Stimulated activated CD4-positive, alpha-beta T cell treated with anti-CD3 and anti-CD28 coated beads, Interleukin-1b, Interleukin-23, amount 100 ng/mL, for 1 hour (primary cell): ENCODE measurements at places on chromosomes 1 and 21.
A peak's percentile ranks its signal among the peaks of the same experiment; 100 is the strongest.

DNA sequence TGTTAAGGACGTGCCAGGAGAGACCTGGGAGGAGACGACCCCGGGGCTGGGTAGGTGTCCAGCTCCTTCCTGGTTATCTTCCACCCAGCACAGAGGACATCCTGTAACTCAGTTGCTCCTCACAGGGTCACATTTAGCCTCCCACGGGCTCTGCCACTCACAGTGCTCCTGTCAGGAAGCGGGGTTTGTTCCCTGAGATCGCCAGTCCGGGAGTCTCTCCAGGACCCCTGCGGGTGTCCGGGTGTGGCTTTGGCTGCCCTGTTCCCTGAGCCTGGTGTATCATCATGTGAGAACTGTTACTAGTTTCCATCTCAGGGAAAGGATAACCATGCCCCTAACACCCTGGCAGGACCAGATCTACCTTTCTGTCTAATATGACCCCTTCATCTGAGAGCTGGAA, 158.2 kb upstream of the RUNX1 start:
- DNase-seq, result no peak

DNA sequence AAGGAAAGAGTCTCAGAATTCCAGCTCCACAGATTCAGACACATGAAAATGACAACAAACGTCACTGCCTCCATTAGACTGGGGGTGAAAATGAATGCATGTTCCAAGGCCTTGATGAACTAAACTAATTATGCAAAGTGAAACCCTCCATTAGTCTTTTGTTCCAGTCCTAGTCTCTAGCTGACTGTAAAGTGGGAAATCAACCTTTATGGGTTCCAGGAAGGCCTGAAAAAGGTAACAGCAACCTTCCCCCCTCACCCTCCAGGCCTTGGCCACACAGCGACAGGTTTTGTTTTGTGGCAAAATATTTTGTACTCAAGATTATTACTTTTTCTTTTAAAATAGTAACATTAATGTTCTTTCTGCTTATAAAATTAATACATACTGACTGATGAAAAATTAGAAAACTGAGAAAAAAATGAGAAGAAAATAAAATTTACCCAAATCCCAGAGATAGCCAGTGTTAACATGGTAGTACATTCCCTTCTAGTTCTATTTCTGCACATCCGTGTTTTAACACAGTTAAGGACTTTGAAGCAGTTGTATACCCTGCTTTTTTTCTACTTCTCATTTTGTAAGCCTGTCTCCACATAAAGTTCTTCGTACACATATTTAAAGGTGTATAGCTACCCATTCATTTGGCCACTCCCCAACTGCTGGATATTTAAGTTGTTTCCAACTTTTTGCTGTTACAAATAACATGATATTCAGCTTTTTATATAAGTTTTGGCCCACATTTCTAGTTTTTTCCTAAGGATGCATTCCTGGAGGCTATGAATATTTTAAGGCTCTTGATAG, 60.9 kb downstream of the CD2 start:
- DNase-seq, result no peak

- no peak for DNase-seq
Observed at GRCh38 chr1:16243215-16243610, 6.2 kb upstream of the CPLANE2 start.

GRCh38 chr1:156839426-156840109, 19.3 kb downstream of the INSRR start:
- DNase-seq, result no peak

- DNase-seq, result no peak
Observed at GRCh38 chr1:156114919-156115513, 505 bp downstream of the LMNA start.

GRCh38 chr1:162074276-162075005, 5.0 kb downstream of the NOS1AP start:
- DNase-seq, result no peak

- no peak for DNase-seq
Observed at GRCh38 chr1:15345705-15346345, 63.9 kb upstream of the EFHD2 start.

GRCh38 chr1:93841771-93842170, 37.2 kb downstream of the DNTTIP2 start:
- DNase-seq, result no peak

DNA sequence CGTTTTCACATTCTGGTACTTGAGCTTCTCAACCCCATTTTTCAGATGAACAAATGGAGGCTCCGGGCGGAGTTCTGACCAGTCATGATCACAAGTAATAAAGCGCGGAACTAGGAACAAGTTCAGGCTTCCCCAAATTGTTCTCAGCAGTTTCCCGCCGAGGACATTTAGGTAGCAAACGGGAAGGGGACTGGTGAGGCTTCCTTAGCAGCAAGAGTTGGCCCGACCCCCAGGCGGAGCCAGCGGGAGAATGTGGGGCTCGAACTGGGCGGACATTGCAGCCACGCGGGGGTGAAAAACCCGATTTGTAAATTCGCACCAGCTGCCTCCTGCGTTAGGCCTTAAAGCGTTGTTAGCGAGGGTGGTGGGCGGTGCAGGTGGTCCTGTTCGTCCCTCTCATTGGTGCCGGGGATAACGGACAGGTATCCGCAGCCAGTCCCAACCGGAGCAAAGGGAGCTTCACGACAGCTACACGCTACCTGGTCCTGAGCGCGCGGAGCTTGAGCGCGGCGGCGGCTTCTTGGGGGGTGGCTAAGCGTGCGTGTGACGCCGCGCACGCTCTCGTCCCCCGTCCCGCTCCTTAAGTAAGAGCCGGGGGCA, 15.3 kb downstream of the SEMA6C start:
- peak; percentile 41 for DNase-seq

- DNase-seq, result no peak
Observed at GRCh38 chr1:191152776-191153175, 675.1 kb upstream of the BRINP3 start.

GRCh38 chr21:35905963-35906345, 154.4 kb downstream of the SETD4 start:
- DNase-seq, result no peak

DNA sequence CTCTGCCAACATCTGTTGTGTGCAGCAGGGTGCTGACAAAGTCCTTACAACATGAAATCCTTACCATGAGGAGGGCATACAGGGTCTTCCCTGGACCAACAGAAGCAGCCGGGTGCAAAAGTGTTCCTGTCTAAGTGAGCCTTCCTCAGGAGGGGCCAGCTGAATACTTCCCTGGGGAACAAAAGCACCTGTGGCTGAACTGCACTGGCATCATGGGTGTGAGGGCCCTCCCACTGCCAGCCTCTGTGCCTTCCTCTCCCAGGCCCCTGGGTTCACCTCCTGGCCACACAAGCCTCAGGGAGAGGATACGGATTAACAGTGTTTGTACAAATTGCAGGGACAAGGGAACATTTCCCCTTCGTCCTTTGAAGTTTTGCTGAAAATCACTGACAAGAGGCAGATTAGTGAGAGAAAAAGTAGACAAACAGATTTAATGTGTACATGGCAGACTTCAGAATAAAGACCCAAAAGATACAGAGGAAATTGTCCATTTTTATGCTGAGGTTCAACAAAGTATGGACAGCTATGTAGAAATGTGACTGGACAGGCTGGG, 91.0 kb upstream of the PPM1J start:
- no peak for DNase-seq

- no peak for DNase-seq
Observed at GRCh38 chr1:223487887-223488259, 94.7 kb downstream of the CCDC185 start.

GRCh38 chr1:241964550-241965282, 7.1 kb downstream of the BECN2 start:
- DNase-seq, result no peak

GRCh38 chr1:115310581-115311473, 27.2 kb downstream of the NGF start:
- no peak for DNase-seq

DNA sequence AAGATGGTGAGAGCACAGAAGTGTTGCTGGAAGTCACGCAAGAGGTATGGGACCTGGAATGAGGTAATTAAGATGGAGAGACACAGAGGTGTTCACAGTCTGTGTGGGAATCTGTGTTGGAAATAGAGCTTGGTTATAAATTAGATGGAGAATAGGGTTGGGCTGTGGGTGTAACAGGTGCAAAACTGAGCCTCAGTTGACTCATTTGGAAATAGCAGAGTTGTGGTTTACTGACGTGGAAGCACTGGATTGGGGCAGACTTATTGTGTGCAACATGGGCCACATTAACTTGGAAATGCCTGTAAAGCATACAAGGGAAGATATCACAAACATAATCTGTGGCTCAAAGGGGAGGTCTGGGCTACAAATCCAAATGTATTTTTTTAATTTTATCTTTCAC, 13.0 kb downstream of the CAMSAP2 start:
- no peak for DNase-seq

- no peak for DNase-seq
Observed at GRCh38 chr1:64240206-64240605, 36.8 kb downstream of the UBE2U start.

DNA sequence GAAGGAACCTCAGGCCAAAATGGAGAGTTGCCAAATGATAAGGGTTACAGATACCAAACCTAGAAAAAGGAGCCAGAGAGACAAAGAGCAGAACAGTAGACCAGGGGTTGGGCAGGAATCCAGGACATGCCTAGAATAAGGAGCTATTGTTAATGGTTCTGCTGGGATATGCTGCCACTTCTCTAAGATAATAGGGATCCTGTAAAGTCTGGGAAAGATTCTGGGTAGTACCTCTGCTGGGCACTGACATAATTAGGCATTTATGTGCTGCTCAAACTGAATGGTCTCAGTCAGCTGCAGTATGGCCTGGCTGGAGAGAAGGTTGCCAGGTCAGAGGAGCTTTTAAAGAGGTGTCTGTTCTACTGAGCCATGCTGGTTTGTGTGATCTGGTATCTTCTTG, 19.9 kb upstream of the NRIP1 start:
- DNase-seq, result no peak

DNA sequence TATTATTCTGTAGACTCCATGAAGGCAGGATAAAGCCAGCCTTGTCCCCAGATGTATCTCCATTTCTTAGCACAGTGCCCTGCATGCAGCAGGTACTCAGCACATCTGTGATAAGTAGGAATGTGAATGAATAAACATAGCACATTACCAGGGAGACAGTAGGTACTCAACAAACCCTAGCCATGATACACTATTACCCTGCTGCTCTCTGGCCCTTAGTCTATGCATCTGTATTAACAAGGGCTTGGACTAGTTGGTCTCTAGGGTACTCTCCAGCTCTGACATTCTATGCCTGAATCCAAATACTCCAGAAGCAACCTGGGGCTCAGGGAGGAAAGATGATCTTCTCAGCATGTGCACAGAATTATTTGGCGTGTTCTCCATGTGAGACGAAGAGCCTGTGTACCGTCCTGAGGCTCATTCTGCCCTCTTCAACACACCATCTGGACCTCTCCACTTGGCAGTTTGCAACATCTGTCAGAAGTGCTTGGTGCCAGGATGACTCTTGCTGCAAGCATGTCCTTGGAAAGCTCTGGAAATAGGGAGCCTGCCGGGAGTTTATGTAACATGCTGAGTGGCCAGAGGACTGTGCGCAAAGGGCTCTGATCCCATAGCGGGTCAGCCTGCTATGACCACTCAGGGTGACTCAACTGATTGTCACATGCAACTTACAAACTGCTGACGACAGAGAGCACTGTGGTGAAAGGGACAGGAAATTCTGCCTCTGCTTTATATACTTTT, 228.2 kb upstream of the USP24 start:
- DNase-seq, result no peak

- DNase-seq, result no peak
Observed at GRCh38 chr1:180157576-180158057, 2.9 kb downstream of the QSOX1 start.

DNA sequence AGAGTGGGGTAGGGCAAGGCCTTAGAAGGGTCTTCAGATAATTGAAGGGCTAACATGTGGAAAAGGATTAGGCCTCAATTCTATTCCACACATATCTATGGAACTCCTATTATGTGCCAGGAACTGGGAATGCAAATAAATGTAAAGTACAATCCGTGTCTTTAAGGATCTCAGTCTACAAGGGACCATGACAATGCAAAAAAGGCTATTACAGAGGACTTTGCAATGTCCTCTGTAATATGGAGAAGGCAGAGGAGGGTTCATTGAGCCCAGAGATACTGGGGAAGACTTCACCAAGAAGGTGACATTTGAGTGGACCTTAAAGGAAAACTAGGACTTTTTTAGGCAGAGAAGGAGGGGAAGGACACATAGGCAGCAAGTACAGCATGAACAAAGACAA, 4.5 kb upstream of the SCMH1 start:
- no peak for DNase-seq

DNA sequence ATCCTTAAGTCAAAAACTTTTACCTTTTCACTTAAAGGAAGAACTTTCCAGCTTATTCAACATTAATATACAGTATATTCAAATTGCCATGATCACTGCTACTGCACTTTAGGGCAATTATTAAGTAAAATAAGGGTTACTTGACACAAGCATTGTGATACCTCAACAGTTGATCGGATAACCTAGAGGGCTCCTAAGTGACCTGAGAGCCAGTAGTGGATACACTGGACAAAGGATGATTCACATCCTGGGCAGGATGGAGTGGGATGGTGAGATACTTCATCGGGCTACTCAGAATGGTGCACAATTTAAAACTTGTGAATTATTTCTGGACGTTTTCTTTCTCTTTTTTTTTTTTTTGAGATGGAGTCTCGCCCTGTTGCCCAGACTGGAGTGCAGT, 54.5 kb upstream of the PPM1J start:
- no peak for DNase-seq

- no peak for DNase-seq
Observed at GRCh38 chr1:208141610-208142192, 102.5 kb downstream of the PLXNA2 start.

GRCh38 chr1:36851595-36851994, 182.7 kb downstream of the GRIK3 start:
- no peak for DNase-seq

DNA sequence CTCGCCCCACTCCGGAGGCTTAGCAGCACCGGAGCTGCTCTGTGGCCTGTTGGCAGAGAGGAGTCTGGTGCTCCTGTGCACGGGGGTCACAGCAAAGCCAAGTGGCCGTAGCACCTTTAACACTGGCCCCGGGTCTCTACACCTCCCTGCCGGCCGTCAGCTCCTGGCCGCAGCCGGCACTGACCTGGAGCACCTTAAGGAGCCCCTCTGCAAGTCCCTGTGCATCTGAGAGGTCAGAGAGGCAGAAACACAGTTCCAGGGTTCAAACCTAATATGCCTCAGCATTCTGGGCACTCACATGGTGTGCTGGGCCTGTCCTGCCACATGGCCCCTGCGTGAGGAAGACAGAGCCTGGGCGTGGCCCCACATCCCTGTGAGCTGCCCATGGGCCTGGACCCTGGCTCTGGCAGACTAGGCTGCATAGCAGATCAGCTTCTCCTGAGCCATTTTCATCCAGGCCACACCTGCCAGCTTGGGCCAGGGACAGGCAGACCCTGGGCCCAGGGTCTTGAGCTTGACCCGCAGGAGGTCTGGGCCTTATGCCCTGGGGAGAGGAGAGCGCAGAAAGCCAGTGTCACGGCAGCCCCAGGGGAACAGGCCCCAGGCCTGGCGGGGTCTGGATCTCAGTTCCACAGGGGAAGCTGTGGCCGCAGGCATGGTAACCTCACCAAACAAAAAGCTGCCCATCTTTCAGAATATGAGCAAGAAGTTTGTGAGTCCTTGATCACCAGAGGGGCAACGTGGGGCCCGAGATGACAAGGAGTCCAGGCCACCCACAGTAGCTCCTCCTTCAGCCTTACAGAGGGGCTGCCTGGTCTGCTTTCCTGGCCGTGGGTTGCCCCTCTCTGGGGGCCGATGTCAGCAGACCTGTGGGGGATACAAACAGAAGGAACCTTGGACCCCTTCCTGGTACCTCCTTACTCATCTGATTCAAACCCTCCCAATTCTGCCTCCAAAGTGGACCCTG, 146.0 kb upstream of the COL6A1 start:
- no peak for DNase-seq
